ENCODE measurements at places on chromosomes 12 and 14.

DNA sequence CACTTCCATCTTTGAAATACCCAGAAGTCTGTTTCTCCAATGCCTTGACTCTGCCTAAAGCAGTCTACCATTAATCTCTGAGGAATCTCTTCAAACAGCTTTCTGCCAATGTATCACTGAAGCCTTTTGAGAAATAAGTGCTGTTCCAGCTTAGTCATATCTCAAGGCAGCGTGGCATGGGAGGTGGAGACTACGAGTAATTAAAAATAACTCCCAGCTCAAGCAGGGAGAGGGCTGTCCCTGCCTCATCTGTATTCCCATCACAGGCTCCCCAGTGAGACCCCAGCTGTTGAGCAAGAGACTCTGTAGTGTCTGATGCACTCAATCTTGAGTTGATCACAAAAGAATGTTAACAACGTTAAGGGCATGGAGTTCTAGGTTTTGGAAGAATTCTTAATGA, 700.6 kb downstream of the DIO2 start:
- DNase-seq, result no peak

DNA sequence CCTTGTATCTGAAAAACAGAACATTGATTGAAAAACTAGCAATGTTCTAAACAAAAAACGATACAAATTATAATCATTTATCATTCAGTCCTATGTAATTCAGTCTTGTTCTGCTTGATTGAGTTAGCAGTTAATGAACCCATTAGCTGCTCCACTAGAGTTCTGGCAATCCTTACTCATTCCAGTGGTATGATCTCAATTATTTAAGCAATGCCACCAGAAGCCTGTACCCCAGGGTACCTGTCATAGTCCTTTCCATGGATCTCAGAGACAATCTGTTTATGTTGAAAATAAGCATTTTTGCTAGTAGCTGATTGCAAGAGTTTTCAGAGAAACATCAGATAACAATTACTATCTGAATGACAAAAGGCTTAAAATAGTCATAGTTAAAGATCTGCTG, 115.9 kb downstream of the UNC79 start:
- no peak for DNase-seq

- DNase-seq, result no peak
Measured at GRCh38 chr12:130162267-130162666, at the start of gene FZD10. FZD10 (plus strand) TSS chr12:130162464; CDS start chr12:130162943, 479 bp downstream.

GRCh38 chr12:77606348-77606747, 224.3 kb upstream of the NAV3 start:
- DNase-seq, result no peak

GRCh38 chr12:100798286-100799160, 3.9 kb downstream of the ANO4 start:
- DNase-seq, result no peak

DNA sequence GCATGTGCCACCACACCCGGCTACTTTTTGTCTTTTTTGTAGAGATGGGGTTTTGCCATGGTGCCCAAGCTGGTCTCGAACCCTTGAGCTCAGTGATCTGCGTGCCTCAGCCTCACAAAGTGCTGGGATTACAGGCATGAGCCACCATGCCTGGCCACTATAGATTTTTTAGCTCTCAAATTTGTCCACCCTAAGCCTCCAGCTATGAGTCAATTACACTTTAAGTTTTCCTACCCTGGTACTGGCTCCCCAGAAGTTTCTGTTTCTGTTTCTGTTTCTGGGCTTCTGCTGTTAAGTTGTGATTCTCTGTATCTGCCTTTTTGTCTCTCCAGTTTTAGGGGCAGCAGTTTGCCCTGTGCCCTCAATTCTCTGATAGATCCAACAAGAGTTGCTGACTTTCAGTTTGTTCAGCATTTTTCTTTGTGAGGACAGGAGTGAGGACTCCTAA, 4.4 kb upstream of the TINF2 start:
- no peak for DNase-seq

GRCh38 chr12:5578775-5579174, 146.9 kb downstream of the NTF3 start:
- DNase-seq, result no peak

DNA sequence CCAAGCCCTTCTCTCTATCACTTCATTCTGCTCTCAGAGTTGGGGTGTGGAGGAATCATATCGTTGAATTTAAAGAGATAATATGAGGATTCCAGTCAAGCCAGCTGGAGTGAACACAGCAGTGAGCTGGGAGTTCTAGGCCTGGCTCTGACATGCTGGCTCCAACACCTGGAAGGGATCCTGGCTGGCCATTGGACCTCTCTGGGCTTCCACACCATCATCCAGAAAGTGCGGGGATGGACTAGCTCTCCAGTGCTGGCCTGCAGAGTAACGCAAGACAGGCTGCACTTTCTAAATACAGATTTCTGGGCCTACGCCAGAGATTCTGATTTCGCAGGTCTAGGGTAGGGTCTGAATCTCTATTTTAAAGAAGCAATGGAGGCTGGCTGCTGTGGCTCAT, 34.8 kb upstream of the HDAC7 start:
- DNase-seq, result no peak

- DNase-seq, result no peak
Measured at GRCh38 chr14:77259025-77259715, 11.8 kb downstream of the NGB start.

DNA sequence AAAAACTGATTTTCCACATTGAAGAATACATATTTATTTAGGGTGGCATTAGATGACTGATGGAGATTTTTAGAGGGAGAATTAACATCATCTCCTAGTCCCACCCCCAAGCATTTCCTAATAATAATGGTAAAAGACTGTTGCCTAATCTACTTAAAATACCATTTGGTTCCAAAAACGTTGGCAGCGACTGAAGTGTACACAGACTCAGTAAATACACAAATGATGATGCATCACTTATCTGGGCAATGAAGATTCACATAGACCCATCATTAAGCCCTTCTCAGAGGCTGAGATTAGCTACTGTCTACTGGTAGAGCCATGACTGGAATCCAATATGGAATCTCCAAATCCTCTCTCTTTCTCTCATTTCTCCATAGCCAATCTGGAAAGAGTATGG, 18.2 kb downstream of the RTN1 start:
- no peak for DNase-seq

GRCh38 chr14:78959674-78960264, 789.6 kb downstream of the NRXN3 start:
- peak; percentile 20 for DNase-seq

GRCh38 chr14:21201732-21202462, 46.0 kb upstream of the OR5AU1 start:
- DNase-seq, result no peak

DNA sequence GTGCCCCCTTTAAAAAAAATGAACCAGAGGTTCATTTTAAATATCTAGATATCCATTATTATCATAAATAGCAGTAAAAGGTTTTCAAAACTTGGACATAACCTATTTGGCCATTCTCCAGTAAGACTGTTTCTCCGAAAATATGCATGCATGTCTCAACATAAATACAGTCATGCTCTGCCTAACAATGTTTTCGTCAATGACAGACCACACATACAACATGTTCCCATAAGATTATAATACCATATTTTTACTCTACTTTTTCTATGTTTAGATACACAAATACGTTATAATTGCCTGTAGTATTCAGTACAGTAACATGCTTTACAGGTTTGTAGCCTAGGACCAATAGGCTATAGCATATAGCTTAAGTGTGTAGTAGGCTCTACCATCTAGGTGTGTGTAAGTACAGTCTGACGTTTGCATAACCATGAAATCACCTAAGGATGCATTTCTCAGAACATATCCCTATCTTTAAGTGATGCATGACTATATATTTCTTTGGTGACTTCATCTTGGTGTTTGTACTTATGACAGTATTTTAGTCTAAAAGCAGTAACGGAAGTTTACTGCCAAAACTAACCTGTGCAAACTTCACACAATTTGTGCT, 3.2 kb downstream of the TMEM19 start:
- DNase-seq, result no peak

GRCh38 chr12:109948368-109948767, 47.8 kb downstream of the GIT2 start:
- DNase-seq, result no peak

GRCh38 chr14:68271913-68272391, 452.4 kb downstream of the RAD51B start:
- no peak for DNase-seq

GRCh38 chr12:14614704-14615121, 47.0 kb upstream of the PLBD1 start:
- DNase-seq, result no peak

DNA sequence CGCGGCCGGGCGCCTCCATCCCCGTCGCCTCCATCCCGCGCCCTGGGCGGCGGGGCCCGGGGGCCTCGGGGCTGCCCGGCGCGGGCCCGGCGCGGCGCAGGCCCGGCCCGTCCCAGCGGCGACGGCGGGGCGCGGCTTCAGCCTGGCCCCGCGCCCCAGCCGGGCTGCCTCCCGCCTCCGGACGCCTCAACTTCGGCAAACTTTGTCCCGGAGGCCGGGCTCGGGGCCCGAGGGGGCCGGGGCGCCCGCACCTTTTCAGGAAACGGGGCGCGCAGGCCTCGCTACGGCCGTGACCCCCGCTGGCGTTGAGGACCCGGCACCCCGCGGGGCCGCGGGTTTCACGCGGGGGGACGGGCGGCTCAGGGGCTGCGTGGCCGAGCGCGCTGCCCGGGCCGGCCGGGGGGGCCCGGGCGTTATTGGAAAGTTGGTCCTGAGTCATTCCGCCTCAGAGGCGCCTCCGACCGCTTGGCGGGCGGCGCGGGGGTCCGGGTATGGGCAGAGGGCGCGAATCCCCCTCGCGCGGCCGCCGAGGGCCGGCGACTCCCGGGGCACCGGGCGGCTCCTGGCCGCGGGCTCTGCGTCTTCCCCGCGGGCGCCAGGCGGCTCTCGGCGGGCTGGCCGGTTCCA, 575 bp downstream of the TRAF3 start:
- no peak for DNase-seq

DNA sequence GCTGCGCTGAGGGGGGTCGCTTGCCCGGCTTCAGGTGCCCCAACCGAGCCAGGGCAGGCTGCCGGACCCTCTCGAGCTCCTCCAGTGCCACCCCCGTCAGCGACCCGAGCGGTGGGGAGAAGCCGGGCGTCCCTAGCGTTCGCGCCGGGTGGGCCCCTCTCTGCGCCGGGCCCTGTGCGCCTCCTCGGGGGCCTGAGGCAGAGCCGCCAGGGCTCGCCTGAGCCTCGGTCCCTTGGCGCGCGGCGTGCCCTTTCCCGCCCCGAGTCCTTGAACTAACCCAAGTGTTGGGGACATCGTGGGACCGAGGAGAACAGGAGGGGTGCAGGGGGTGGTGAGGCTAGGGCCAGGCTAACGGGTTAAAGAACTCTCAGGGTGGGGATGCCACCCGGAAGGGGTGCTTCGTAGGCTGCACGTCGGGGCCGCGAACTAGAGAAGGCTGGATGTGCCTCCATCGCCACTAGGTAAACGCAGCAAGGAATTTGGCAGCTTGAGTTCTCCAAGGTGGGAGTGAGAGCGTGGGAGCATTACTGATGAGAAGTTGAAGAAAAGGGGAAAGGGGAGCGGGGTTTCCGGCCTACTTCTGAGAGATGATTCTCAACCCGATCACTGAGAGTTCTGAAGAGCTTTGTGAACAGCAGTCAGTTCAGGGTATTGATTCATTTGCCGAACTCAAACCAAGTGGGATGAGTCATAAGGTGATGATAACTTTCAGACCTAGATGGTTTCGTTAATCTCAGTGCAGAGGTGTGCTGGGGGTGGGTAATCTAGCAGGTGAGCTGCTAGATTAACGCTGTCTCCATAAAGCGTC, 618 bp downstream of the RNF34 start:
- DNase-seq, result no peak

DNA sequence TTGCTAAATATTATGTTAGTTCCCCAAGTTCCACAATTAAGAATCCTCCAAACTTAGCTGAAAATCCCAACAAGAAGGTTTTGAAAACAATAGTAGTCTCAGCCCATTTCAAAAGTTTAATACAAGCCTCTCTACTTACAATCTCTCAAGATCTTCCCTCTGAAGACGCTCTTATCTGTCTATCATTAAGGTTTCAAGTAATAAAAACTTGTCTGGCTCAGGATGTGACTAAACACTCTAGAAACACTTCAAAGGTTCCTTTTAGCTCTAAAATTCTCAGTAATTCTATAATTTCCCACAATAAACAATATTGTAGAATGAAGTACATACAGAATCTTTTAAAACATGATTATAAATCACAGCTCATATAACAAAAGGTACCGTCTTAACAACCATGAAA, 16.3 kb downstream of the YAF2 start:
- DNase-seq, result no peak

DNA sequence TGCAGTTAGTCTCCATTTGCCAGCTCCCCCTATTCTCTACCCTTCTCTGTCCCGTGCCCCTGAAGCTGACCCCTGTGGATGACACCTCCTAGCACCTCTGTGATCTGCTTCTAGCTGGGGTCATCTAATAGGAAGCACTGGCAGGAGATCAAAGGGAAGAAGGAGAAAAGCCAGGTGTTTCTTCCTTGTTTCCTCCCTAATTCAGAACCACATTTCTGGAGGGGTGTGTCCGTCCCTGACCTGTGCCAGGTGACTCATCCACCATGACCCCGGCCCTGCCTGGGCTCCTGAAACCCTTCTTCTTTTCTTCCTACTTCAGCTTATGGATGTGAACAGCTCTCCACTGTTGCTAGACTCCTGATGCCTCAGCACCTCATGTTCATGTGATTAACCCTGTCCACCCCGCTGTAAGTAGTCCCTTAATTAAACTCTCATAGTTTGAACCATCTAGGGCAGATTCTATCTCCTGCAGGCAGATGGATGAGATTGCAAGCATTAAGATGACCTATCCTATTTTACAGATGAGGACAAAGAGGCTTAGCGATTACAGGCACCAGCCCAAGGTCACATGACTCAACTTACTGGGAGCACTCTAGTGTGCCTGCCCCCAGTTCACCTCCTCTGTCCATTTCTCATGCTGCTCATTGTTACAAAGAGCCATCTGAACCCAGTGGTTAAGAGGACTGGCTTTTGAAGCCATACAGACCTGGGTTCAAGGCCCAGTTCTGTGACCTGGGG, 770.5 kb downstream of the MED13L start:
- no peak for DNase-seq

GRCh38 chr12:93059925-93060665, 131.0 kb upstream of the EEA1 start:
- DNase-seq, result no peak

GRCh38 chr12:81718616-81719015, 40.5 kb downstream of the PPFIA2 start:
- DNase-seq, result no peak

GRCh38 chr14:87325741-87326140, 667.2 kb downstream of the GALC start:
- DNase-seq, result no peak

GRCh38 chr14:103195828-103196615, 72.8 kb downstream of the TNFAIP2 start:
- DNase-seq, result no peak

DNA sequence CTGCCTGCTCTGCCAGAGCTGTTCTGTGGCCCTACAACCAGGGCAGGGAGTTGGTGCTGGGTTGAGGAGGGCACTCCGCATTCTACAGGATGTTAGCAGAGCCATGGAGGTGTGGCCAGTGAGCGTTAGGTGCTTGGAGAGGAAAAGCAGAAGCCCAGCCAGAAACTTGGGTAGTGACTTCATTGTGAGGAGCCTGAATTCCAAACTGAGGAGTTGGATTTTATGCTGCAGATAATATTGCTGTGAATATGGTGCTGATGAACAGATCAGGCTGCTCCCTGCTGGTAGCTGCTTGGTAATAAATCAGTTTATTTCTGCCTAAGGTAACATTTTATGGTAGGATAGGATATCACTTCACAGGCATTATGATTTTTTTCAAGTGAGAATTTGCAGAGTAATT, 7.1 kb upstream of the CCDC175 start:
- no peak for DNase-seq
